ENCODE measurements at places on chromosomes 16 and 17. TPM values are rescaled to one million over a fixed set of nuclear protein-coding genes. Genes with fewer than 3 reads are reported as not detected.

Gene SMTNL2
- total RNA-seq, result not detected

Gene TAT
- not detected for total RNA-seq

Gene HAS3
- 1.8 TPM for total RNA-seq

Gene SLC46A1
- total RNA-seq, result 2.5 TPM

Gene BICDL2
- total RNA-seq, result not detected

Gene KRTAP2-3
- not detected for total RNA-seq

Gene PRRT2
- 0.19 TPM for total RNA-seq

Gene SLC6A2
- not detected for total RNA-seq

Gene LDHD
- total RNA-seq, result 0.98 TPM

Gene ESRP2
- 0.29 TPM for total RNA-seq

Gene GPS1
- total RNA-seq, result 131 TPM

Gene ZNF469
- 5.8 TPM for total RNA-seq

Gene MPO
- total RNA-seq, result not detected

Gene CES5A
- not detected for total RNA-seq

Gene SLC22A31
- total RNA-seq, result not detected

Gene SLC16A11
- total RNA-seq, result 0.98 TPM

Gene CCDC57
- total RNA-seq, result 12.1 TPM

Gene DNAJC7
- 74.8 TPM for total RNA-seq

Gene MT3
- total RNA-seq, result not detected

Gene ERAL1
- 45.0 TPM for total RNA-seq

Gene TNK1
- 0.38 TPM for total RNA-seq

Gene KCNH6
- total RNA-seq, result not detected

Gene KCNG4
- total RNA-seq, result not detected

Gene GPT2
- 7.6 TPM for total RNA-seq

Gene SMIM5
- 0.10 TPM for total RNA-seq

Gene TMEM220
- 4.2 TPM for total RNA-seq

Gene PRSS36
- total RNA-seq, result 0.65 TPM

Gene ADAM11
- total RNA-seq, result 0.10 TPM

Gene SLC38A10
- total RNA-seq, result 57.4 TPM

Gene PMM2
- total RNA-seq, result 49.6 TPM

Gene MPV17L
- total RNA-seq, result 0.10 TPM

Gene AGRP
- total RNA-seq, result not detected

Gene TBKBP1
- total RNA-seq, result 15.4 TPM

Gene ZP2
- total RNA-seq, result not detected

Gene CANT1
- total RNA-seq, result 96.4 TPM

Gene KRT28
- not detected for total RNA-seq

Gene RAB26
- total RNA-seq, result 0.65 TPM

Gene CACNA1H
- total RNA-seq, result under 0.01 TPM

Gene PABPN1L
- not detected for total RNA-seq

Gene ASIC2
- not detected for total RNA-seq

Gene CCR7
- not detected for total RNA-seq

Gene CHD9NB
- total RNA-seq, result 0.38 TPM

Gene CREBBP
- 27.3 TPM for total RNA-seq

Gene PRSS22
- total RNA-seq, result not detected

Gene CD300LG
- total RNA-seq, result under 0.01 TPM

Gene FBXO39
- total RNA-seq, result 5.9 TPM

Gene TOM1L1
- total RNA-seq, result 0.98 TPM

Gene SNX20
- not detected for total RNA-seq

Gene ZG16
- total RNA-seq, result not detected

Gene NACA2
- not detected for total RNA-seq

Gene BCO1
- total RNA-seq, result 0.19 TPM

Gene CCDC154
- total RNA-seq, result 0.10 TPM

Gene MEIOC
- 0.10 TPM for total RNA-seq

Gene LGALS9B
- not detected for total RNA-seq
